Astrocyte of the spinal cord (primary cell): ENCODE measurements at places on chromosomes 3 and 15.
A peak's percentile ranks its signal among the peaks of the same experiment; 100 is the strongest.

DNA sequence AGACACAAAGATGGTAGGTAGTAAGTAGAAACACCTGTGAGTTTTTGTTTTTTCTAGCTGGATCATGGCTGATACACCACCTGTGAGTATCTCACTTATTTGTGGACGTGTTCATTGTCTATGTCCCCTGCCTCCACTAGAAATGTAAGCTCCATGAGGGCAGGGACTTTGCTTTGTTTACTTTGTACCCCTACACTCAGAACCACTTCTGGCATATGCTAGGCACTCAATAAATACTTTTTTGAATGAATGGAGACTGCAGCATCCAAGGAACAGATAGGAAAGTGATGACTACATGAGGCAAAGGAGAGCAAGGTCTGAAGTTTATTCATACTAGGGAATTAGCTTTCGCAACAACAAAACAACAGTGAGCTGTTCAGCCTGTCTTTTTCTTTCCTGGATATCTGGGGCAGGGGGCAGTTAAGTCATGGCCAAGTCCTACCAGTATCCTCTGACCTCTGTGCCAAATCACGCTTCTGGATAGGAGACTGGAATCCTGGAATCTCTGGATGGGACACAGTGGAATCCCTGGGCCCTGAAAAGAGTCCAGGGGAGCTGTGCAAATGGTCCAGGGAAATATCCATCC is 11.6 kb upstream of the EPB42 start:
- no peak for DNase-seq

DNA sequence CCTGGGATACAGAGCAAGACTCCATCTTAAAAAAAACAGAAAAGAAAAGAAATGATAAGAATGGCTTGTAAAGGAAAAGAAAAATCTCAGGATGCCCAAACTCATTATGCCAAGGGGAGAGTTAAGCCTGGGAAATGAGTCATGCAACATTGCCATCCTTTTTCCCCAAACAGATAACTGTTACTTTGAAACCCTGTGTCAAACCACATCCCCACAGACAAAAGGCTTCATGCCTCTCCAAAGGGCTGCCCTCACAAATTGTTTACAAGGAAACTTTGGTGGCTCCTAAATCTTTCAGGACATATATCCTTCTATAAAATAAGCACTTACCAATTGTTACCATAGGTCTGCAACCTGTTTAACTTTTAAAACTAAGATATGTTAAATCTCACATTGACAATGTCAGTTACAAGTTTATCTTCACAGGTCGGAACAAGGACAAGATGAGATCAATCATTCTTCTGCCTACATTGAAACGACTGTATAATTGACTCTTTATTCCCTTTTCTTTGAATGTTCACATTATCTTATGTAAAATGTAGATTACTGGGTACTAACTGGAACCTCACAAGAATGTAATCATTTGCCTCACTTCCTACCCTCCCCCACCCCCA is 18.6 kb upstream of the SENP7 start:
- no peak for DNase-seq

DNA sequence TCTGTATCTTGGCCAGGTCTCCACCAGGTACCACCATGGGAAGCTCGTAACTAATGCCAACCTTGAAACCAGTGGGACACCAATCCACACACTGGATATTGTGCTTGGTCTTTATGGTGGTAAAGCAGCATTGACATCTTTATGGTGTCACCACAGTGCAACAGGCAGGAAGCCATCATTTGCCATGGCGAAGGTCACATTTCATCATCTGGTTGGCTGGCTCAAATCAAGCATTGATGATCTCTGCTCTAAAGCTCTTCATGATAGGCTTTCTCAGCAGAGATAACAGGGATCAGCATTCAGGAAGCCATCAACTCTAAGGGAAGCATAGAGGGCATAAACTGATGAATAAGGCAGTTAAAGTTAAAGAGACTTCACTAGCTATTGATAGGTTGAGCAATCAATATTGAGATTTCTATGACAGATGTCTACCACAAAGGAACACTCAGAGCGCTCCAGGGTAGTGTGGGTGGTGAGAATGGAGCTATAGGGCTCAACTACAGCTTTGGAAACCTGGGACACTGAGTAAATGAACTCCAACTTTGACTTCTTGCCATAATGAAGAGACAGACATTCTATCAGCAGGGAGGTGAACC is 54.1 kb upstream of the ACTC1 start:
- no peak for DNase-seq

- DNase-seq, result no peak
Measured at GRCh38 chr3:17054301-17054981, 169.7 kb downstream of the PLCL2 start.

- DNase-seq, result peak; percentile 87
Measured at GRCh38 chr3:73614419-73614818, 10.3 kb downstream of the PDZRN3 start.

DNA sequence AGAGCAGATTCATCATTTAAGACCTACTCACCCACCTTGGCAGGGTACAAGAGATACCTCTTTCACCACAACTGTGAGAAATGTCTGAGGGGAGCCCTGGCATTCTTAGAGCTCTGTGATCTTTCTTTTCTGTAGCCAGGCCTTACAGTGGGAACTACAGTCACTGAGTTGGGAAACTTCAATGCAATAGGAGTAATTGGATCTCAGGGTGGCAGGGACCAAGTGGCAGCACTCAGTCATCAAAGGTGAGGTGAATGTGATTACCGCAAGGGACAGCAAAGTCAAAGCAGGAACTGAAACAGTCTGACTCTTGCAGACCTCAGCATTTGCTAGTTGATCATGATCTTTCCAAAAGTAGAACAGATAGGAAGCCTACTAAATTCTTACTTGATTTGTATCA is 7.2 kb upstream of the MCF2L2 start:
- DNase-seq, result no peak

GRCh38 chr3:187943677-187944389 is 198.6 kb upstream of the BCL6 start:
- peak; percentile 74 for DNase-seq

DNA sequence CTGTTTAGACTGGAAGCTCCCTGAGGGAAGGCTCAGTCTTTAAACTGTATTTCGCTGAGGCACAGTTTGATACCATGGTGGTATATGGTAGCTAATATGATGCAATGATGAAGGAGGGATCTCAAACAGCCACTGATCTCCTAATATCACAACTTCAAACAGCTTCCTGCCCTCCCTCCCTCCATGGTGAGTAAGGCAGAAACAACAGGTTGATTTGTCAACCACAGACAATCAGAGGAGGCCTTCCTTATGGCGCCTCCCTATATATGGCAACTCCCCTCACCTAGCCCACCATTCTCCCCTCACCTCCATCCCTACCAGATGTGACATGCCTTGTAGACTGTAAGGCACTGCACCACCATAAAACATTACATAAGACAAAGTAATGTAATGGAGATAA is 316.5 kb upstream of the ICE2 start:
- no peak for DNase-seq

GRCh38 chr15:86571873-86572272 is 492.2 kb downstream of the AGBL1 start:
- no peak for DNase-seq
